ENCODE measurements at places on chromosomes 16 and 17. TPM values are rescaled to one million over a fixed set of nuclear protein-coding genes. Genes with fewer than 3 reads are reported as not detected.

The TERB1 gene
- not detected for total RNA-seq

The ABCA6 gene
- 39.6 TPM for total RNA-seq

The SDR42E2 gene
- total RNA-seq, result not detected

The KCNH4 gene
- under 0.01 TPM for total RNA-seq

The OR3A3 gene
- total RNA-seq, result not detected

The CHST5 gene
- total RNA-seq, result not detected

Data from dermis blood vessel endothelial cell (primary cell).